CD4-positive, alpha-beta T cell treated with Interleukin-4 for 4 hours (primary cell): ENCODE measurements at places on chromosomes 7 and 10.

GRCh38 chr7:157352516-157352915, 15.7 kb downstream of the DNAJB6 start:
- peak; percentile 16 for DNase-seq

DNA sequence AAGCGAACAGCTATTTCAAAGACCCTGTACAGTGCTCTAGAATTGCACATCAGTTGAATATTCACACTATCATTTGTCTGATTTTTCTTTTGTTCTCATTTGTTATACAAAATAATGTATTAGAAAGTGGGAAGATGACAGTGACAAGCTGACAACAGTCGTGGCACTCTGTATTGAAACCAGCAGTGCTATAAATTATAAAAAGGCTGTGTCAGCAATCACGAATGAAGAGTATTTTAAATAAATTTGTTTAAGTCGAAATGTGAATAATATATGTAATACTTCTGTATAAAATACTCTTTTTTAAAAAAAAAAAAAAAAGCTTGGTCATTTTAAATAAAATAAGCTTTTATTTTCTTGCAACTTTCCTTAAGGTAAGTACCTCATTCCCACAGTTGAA, 122.6 kb downstream of the VPS50 start:
- no peak for DNase-seq

GRCh38 chr7:149286811-149287400, 24.9 kb downstream of the ZNF783 start:
- DNase-seq: no peak

GRCh38 chr7:6246251-6246917, 26.0 kb downstream of the CYTH3 start:
- DNase-seq: no peak

DNA sequence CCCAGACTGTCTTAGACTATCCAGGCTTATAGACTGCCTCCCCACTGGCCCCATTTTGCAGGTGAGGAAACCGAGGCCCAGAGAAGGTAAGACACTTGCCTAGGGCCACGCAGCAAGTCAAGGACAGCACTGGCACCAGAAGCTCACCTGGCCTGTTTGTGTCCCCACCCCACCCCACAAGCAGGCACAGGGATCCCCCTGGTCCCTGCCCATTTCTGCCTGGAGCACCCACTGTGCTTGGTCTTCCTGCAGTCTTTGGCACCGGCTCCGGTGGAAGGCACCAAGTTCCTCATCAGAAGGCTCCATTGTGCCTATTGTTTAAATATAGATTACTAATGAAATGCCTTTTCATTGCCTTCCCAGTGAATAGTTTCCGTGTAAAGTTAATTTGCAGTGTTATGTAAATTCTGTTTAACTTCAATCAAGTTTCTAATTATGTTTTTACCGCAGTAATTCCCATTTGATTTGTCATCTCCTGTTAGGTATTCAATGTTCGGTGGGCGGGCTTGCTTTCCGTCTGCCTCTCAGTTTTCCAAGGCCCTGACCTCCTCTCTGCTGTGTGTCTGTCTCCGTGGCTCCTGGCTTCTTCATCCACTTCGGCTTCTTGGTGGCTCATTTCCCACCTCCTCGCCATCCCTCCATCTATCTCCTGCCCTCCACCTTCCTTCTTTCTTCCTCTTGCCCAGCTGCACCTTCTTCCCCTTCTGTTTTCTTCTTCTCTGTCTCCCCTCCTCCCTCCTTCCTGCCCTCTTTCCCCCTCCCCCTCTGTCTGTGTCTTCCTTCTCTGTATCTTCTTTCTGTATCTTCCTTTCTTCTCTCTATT, 75.8 kb downstream of the ZMIZ1 start:
- no peak for DNase-seq

GRCh38 chr10:103592186-103593021, 98.9 kb downstream of the NEURL1 start:
- peak; percentile 28 for DNase-seq

DNA sequence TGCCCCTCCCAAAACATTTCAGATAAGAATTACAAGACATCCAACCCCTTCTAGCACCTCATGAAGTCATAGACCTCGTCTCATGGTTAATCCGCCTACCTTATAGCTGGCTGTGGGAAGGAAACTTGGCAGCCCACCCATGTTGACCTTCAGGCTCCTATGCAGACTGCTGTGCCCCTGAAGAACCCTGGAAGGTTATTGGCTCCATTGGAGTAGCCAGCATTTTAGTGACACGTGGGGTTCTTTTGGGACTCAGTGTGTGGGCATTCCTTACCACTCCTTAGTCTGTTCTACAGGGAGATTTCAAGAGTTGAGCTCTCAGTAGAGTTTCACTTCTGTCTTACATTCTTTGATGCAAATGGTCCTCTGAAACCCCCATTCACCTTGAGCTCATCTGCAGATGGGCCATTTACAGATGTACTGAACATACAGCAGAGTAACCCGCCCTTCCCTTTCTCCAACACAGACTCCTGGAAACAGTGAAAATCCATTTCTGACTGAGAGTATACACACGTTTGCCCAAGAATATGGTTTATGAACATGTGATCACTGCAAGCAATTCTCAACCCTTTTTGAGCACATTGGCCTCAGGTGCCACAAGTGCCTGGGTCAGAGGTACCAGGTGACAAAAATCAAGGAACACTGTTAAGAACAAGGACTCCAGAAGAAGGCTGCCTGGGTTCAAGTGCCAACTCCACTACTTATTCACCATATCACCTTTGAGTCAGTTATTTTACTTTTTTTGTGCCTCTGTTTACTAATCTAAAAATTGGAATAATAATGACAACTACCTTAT, 54.0 kb upstream of the HECW1 start:
- no peak for DNase-seq

DNA sequence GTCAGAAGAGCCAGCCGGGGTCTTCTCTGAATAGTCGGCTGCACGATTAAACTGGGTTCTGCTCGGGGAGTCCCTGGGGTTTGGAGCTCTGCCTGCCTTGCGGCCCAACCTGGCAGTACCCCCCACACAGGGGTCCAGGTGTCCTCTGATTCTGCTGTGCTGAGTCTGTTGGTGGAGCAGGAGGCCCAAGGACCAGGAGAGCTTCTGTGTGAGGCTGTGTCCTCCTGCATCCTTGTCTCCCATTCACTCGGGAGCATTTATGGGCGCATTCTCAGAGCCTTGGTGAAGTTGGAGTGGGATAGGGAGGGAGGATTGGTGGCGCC, 14.2 kb downstream of the INPP5A start:
- no peak for DNase-seq

- DNase-seq: no peak
Measured at GRCh38 chr7:96426027-96426426, 104.1 kb upstream of the SLC25A13 start.

- no peak for DNase-seq
Measured at GRCh38 chr10:61626209-61626608, 36.5 kb upstream of the CABCOCO1 start.

DNA sequence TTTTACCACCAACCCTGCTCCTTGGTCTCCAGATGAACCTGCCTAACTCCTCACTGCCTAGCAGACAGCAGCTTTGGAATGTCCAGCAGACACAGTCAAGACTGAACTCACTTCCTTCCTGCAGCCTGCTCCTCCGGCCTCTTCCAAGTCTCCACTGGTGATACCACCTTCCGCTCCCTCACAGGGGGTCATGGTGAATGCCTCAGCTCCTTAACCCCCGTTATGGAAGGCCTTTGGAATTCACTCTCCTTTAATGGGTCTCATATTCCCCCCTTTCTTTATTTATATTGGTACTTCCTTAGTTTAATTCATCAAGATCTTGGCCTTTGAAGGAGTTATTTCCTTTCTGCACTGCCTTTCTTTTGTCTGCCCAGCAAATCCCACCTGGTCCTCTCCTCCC, 44.9 kb upstream of the ZNF32 start:
- no peak for DNase-seq

DNA sequence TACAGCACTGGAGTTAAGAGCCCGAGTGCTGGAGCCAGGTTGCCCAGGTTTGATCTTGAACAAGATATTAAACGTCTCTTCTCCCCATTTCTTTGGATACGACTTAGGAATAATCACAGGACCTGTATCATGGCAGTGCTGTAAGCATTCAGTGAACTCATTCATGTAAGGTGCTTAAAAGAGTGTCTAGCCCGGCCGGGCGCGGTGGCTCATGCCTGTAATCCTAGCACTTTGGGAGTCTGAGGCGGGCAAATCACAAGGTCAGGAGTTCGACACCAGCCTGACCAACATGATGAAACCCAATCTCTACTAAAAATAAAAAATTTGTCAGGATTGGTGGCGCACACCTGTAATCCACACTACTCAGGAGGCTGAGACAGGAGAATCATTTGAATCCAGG, 40.8 kb downstream of the CHST15 start:
- no peak for DNase-seq

DNA sequence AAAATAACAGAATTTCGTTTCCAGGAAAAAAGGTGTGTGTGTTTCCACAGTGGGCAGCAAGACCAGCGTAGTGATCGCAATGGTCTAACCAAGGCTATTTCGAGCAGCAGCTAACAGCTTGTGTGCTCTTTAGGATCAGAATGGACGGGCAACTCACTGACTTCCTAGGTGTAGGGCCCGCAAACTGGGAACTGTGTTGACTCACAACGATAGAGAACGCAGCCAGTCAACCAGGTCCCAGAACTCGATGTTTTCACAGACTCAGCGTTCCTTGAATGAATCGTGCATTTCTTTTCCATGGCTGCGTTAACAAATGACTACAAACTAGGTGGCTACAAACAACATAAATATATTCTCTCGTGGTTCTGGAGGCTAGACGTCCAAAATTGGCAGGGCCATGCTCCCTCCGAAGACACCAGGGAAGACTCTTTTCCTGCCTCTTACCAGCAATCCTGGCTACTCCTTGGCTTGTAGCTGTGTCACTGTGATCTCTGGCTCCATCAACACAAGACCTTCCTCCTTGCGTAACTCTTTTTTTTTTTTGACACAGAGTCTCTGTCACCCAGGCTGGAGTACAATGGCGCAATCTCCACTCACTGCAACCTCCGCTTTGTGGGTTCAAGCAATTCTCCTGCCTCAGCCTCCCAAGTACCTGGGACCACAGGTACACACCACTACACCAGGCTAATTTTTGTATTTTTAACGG, 39.1 kb downstream of the PODXL start:
- DNase-seq: no peak

GRCh38 chr7:111521660-111522059, 40.6 kb downstream of the IMMP2L start:
- no peak for DNase-seq

DNA sequence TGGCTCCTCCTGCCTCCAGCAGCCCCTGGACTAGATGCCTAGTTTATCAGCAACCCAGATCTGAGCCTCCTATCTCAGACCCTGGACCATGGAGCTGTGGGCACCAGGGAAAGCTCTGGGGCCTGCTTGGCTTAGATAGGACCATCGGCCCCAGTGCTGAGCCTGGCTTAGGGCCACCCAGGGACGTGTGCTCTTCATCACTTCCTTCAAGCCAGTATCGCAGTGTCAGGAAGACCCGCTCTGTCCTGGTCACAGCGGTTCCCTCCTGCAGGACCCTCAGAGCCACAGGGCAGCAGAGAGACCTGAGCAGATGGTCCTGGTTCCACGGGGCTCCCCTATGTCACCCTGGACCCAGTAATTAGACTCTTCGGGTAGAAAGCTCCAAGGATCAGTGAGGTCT, 105.7 kb upstream of the FAM20C start:
- DNase-seq: no peak

- no peak for DNase-seq
Measured at GRCh38 chr7:100721505-100721812, 1.2 kb downstream of the EPO start.

- no peak for DNase-seq
Measured at GRCh38 chr7:70183278-70183677, 585.0 kb downstream of the AUTS2 start.

DNA sequence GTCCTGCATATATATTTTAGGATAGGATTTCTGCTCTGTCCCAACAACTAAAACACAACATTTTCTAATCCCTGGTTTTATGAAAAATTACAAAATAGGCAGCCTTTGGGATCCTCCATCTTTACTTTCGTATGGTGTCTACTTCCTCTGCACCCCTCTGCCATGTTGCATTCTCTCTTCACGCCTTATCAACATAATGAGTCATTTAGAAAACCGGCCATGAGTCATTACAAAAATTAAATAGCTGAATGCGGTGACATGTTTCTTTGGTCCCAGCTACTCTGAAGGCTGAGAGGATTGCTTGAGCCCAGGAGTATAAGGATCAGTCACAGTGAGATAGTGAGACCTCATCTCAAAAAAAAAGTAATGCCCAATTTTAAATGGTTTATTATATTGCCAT, 148.1 kb upstream of the CELF2 start:
- no peak for DNase-seq

DNA sequence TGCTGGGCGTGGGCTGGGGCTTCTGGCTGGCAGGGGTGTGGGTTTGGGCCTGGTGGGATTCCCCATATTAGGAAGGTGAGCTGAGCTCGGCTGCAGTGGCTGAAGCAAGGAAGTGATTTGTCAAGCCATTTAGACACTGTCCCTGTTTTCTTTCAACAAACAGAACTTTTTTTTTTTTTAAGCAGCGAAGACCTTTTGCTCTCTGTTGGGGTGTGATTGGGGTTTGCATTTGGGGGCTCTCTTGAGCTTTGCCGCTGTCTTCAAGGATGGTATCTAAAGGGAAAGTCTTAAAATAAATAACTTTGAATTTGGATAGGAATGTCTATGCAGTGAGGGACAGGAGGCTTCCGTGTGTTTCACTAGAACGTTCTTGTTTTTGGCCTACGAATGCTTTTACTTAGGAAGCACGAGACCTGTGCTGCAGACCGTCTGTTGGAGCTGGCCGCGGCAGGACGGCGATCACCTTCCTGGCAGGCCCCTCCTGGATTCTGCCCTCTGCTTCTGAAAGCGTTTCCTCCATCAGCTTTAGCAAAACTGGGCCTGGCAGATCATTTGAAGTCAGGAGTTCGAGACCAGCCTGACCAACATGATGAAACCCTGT, 43.9 kb downstream of the FOXK1 start:
- DNase-seq: no peak

DNA sequence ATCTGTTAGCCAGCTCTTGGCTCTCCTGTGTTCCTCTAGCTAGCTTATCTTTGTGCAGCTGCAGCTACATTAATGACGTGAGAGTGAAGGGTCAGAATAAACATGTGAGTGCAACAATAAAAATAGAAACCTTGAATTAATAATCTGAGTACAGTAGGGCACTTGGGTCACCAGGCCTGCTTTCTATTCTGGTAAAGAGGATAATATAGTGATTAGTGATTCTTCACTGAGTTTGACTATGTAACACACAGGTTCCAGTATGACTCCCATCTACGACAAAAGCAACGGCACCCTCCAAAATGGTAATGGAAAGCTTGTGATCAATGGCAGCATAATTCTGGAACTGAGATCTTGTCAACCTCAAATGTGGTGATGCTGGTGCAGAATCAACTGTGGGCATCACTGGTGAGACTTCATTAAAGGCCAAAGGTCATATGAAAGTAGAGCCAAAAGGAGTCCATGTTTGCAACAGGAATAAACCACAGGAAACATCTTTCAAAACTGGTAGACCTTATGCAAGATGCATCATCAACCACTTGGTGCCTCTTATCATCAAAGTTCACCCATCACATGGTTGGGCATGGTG, 77.6 kb downstream of the NRBF2 start:
- no peak for DNase-seq

- no peak for DNase-seq
Measured at GRCh38 chr10:104033966-104034365, 51.7 kb downstream of the COL17A1 start.
